ENCODE measurements at places on chromosomes 7 and 10.

GRCh38 chr7:159000859-159001435, 143.7 kb downstream of the VIPR2 start:
- DNase-seq, result peak; percentile 57
- peaks cover 4% of the 10 kb centered on the region for H3K27me3 ChIP-seq
- H3K4me1 ChIP-seq, result no peaks in the 10 kb centered on the region

- H3K4me3 ChIP-seq, result no peak overlapping the region
- H3K27ac ChIP-seq, result no peak overlapping the region
- no peaks in the 10 kb centered on the region for H3K36me3 ChIP-seq
- H3K27me3 ChIP-seq, result no peaks in the 10 kb centered on the region
- DNase-seq, result no peak
- no peaks in the 10 kb centered on the region for H3K4me1 ChIP-seq
Observed at GRCh38 chr10:129104266-129105045, 362.6 kb upstream of the MGMT start.

- no peak overlapping the region for H3K4me3 ChIP-seq
- DNase-seq, result no peak
- H3K4me1 ChIP-seq, result no peaks in the 10 kb centered on the region
- no peaks in the 10 kb centered on the region for H3K36me3 ChIP-seq
Observed at GRCh38 chr10:43680035-43680434, 31.4 kb upstream of the ZNF32 start.

GRCh38 chr7:29282819-29283414, 88.3 kb downstream of the CHN2 start:
- no peaks in the 10 kb centered on the region for H3K36me3 ChIP-seq
- no peaks in the 10 kb centered on the region for H3K27me3 ChIP-seq
- no peak overlapping the region for H3K27ac ChIP-seq

GRCh38 chr10:69316313-69317059, 38.2 kb downstream of the HK1 start:
- H3K4me3 ChIP-seq, result no peak overlapping the region
- H3K4me1 ChIP-seq, result peaks cover 19% of the 10 kb centered on the region
- no peak for DNase-seq
- H3K27me3 ChIP-seq, result no peaks in the 10 kb centered on the region
- no peaks in the 10 kb centered on the region for H3K36me3 ChIP-seq
- H3K27ac ChIP-seq, result no peak overlapping the region

DNA sequence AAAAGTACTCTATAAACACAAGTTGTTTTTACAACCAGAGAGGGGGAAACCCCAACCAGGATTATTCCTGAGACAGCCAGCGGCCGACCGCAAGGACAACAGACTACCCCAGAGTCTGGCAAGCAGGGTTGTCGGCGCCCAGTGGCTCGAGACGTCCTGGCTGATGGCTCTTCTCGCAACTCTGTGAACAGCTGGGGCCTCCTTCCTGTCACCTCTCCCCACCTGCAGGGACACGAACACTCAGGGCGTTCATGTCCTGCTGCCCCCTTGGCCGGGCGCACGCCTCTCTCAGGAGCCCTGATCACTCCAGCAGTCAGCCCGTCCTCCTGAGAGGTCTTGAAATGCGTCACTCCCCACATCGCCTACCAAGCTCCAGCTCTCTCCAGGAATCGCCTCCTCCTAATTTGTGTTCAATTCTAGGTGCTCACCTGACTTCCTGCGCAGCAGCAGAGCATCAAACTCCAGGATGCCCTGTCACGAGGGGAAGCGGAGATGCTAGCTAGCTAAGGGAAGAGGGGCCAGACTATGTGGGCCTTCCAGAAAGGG, 66.4 kb upstream of the TNRC18 start:
- DNase-seq, result no peak
- H3K4me3 ChIP-seq, result no peak overlapping the region
- H3K4me1 ChIP-seq, result no peaks in the 10 kb centered on the region
- peaks cover 20% of the 10 kb centered on the region for H3K36me3 ChIP-seq
- H3K27ac ChIP-seq, result no peak overlapping the region
- no peaks in the 10 kb centered on the region for H3K27me3 ChIP-seq

GRCh38 chr10:28858646-28859045, 181.3 kb downstream of the BAMBI start:
- no peak overlapping the region for H3K27ac ChIP-seq
- DNase-seq, result no peak
- no peaks in the 10 kb centered on the region for H3K27me3 ChIP-seq

DNA sequence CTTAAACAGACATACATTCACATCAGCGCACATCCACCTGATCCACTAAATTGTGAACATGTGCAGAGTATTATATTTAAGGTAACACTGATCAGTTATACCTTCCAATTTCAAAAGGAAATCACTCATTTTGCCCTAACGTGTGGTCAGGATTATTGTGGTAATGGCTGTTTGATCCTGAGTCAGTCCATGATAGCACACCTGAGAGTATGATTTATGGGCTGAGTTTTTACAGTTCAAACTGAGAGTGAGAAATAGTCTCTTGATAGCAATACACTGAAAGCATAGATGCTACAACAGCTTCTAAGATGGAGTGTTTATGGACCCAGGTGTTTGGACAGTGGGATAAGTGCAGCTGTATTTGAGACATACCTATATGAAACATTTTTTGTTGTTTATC, 96.7 kb downstream of the KIF20B start:
- DNase-seq, result no peak
- H3K36me3 ChIP-seq, result no peaks in the 10 kb centered on the region
- no peak overlapping the region for H3K4me3 ChIP-seq
- no peaks in the 10 kb centered on the region for H3K27me3 ChIP-seq
- H3K4me1 ChIP-seq, result peaks cover 4% of the 10 kb centered on the region

- H3K27me3 ChIP-seq, result no peaks in the 10 kb centered on the region
- no peak for DNase-seq
- H3K27ac ChIP-seq, result no peak overlapping the region
- H3K36me3 ChIP-seq, result no peaks in the 10 kb centered on the region
Observed at GRCh38 chr7:157312941-157313340, 23.9 kb upstream of the DNAJB6 start.

- H3K36me3 ChIP-seq, result peaks cover 39% of the 10 kb centered on the region
- H3K4me1 ChIP-seq, result peaks cover 16% of the 10 kb centered on the region
- DNase-seq, result no peak
Observed at GRCh38 chr10:113045147-113046055, 95.4 kb downstream of the TCF7L2 start.

- DNase-seq, result no peak
- H3K27ac ChIP-seq, result no peak overlapping the region
- H3K27me3 ChIP-seq, result no peaks in the 10 kb centered on the region
Observed at GRCh38 chr10:87603769-87604168, 55.9 kb upstream of the PAPSS2 start.

- H3K27me3 ChIP-seq, result no peaks in the 10 kb centered on the region
- no peaks in the 10 kb centered on the region for H3K36me3 ChIP-seq
- H3K4me1 ChIP-seq, result no peaks in the 10 kb centered on the region
- H3K4me3 ChIP-seq, result no peak overlapping the region
- no peak for DNase-seq
Observed at GRCh38 chr10:114206902-114207301, 27.7 kb downstream of the TDRD1 start.

GRCh38 chr7:1810521-1810920, 140.4 kb downstream of the ELFN1 start:
- H3K4me1 ChIP-seq, result no peaks in the 10 kb centered on the region
- H3K27ac ChIP-seq, result no peak overlapping the region
- no peak for DNase-seq
- no peaks in the 10 kb centered on the region for H3K27me3 ChIP-seq

DNA sequence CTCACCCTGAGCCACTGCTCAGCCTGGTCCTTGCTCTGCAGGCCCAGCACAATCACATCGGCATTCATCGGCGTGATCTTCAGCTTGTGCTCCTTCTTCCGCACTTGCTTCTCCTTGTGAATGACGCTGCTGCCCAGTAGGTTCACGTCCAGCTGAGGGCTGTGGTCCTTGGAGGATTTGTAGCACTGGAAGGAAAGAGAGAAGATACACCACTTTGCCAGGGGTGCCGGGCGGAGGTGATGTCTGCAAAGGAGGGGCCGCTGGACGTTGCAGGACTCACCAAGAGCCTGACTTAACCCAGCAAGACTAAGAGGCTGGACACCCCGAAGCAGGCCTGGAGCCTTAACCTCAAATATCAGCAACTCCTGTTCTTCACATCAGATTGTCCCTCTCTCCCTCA, 74.8 kb downstream of the VWA2 start:
- no peaks in the 10 kb centered on the region for H3K27me3 ChIP-seq
- no peaks in the 10 kb centered on the region for H3K36me3 ChIP-seq
- no peak overlapping the region for H3K27ac ChIP-seq
- H3K4me3 ChIP-seq, result no peak overlapping the region

DNA sequence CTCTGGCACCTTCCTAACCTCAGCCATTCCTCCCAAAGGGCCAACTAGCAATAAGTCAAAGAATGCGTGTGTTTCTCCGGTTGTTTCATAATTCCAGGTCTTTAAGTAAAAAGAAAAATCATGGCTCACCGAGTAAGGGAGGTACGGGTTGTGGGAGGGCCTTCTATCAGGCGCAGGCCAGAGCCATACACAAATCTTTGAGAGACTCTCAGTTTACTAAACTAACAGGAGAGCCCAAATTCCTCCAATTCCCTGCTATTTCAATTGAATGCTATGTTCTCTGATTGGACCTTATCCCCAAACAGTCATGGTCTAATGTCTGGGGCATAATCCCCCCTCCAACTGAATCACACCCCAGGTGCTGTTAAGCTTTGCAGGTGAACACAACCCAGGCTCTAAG, 26.2 kb upstream of the SLF2 start:
- H3K36me3 ChIP-seq, result no peaks in the 10 kb centered on the region
- no peak overlapping the region for H3K4me3 ChIP-seq
- no peaks in the 10 kb centered on the region for H3K27me3 ChIP-seq
- H3K27ac ChIP-seq, result no peak overlapping the region
- no peaks in the 10 kb centered on the region for H3K4me1 ChIP-seq

DNA sequence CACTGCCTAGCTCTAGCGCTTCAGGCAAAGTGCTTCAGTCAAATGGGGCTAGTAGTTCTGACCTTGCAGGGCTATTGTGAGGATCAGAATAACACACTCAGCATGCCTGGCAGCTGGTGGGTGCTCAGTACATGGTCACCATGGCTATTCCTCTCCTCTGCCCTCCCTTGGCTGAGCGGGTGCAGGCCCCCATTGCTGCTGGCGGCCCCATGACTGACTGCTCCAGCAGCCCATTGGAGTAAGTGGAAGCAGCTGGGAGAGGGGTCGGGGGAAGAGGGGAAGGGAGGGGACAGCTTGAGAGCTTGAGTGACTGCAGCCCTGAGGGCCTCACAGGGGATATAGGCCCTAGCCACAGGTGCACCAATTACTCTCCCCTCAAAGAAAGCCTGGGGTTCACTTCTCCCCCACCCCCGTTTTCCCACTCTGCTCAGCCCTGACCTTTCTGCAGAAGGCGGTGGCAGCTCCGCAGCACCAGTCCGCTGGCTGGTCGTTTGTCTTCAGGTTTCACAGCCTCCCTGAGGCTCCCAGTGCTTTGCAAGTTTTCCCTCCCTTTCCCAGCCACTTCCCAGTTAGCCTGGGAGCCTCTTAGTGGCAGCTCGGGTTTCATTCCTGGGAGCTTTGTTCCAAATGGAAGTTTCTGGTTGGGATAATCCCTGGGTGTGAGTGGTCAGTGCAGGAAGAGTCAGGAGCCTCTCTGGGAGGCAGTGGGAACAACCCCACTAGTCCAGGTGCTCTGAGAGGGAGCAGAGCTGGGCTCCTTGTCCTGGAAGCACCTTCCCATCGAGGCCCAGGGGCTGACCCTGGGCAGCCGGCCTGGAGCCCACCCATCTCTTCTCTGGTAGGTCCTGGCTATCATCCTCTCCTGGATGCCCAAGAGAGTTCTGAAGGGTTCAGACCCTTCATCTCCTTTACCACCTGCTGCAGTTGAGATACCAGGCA, 16.3 kb downstream of the FGF8 start:
- no peak overlapping the region for H3K27ac ChIP-seq
- no peaks in the 10 kb centered on the region for H3K4me1 ChIP-seq
- no peaks in the 10 kb centered on the region for H3K27me3 ChIP-seq
- peak; percentile 61 for DNase-seq
- H3K36me3 ChIP-seq, result no peaks in the 10 kb centered on the region

DNA sequence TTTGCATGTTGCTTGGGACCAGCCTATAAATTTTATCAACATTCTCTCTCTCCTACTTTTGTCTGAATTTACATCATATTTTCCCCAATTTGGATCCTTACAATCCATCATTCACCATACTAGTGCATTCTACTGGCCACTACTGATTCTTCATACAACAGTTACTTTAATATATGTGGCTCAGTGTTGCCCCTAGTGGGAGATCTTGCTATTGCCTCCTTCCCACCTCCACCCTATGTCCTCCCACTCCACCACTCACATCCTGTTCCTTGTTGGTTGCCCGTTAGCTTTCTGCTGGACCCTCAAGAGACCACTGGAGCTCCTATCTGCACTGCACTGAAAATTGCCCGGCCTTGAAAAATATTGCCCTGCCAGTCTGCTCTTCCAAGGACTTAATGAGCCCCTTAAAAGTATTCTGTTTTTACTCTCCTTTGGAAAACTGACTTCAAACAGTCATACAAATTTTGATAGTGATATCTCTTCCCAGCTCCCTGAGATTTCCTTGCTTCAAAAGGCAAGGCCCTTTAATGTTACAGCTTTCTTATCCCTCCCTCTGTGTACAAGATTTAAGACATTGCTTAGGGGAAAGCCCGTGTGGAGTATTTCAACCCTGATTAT, 243.2 kb upstream of the TMEM229A start:
- H3K4me1 ChIP-seq, result no peaks in the 10 kb centered on the region
- H3K36me3 ChIP-seq, result no peaks in the 10 kb centered on the region
- no peak overlapping the region for H3K27ac ChIP-seq
- no peak overlapping the region for H3K4me3 ChIP-seq
- peak; percentile 68 for DNase-seq
- no peaks in the 10 kb centered on the region for H3K27me3 ChIP-seq

DNA sequence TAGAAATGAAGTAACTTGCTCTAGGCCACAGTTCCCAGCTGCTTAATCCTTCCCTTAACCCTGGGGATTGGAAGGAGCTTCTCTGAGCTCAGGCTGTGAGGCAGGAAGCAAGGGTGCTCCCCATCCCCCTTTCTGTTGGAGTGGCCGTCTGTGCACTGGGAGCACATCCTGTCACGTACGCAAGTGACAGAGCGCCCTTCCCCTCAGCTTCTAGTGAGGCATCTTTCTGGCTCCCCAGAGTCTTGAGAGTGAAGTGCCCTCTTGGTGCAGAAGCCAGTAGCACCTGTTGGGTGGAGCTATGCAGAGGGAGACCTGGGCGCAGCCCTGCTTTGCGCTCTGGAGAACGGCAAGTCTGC, 47.8 kb downstream of the SHH start:
- no peaks in the 10 kb centered on the region for H3K4me1 ChIP-seq
- no peak overlapping the region for H3K4me3 ChIP-seq
- no peak for DNase-seq
- H3K27ac ChIP-seq, result no peak overlapping the region
- peaks cover 44% of the 10 kb centered on the region for H3K36me3 ChIP-seq

DNA sequence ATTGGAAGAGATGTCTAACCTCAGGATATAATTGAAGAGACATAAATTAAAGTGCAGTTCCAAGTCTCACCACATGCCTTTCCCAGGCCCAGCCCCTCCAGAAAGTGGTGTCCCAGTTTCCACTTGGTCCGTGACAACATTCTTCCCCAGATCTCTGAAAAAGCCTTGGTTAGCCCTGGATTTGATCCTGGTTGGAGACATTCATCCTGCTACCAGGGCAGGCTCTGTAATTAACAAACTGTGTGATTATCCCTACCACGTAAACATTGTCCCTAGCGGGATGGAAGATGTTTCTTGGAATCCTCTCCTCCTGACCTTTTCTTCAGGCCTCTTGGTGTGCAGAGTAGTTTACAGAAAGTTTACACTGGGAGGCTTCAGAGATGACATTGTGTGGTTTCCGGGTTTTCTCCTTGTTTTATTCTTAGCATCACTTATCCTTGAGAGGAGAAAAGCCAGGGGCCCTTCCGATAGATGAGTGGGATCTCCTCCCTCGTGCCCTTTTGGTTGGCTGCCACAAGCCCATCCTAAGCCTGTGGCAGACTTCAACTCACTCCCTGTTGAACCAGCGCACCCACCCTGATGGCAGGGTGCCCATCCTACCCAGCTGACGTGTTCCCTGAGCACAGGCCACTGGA, 83.8 kb downstream of the COL13A1 start:
- H3K27me3 ChIP-seq, result no peaks in the 10 kb centered on the region
- H3K4me3 ChIP-seq, result no peak overlapping the region
- no peaks in the 10 kb centered on the region for H3K36me3 ChIP-seq
- DNase-seq, result no peak
- no peaks in the 10 kb centered on the region for H3K4me1 ChIP-seq
